ENCODE measurements at places on chromosomes 2 and 18. TPM values are rescaled to one million over a fixed set of nuclear protein-coding genes. Genes with fewer than 3 reads are reported as not detected.

DNA sequence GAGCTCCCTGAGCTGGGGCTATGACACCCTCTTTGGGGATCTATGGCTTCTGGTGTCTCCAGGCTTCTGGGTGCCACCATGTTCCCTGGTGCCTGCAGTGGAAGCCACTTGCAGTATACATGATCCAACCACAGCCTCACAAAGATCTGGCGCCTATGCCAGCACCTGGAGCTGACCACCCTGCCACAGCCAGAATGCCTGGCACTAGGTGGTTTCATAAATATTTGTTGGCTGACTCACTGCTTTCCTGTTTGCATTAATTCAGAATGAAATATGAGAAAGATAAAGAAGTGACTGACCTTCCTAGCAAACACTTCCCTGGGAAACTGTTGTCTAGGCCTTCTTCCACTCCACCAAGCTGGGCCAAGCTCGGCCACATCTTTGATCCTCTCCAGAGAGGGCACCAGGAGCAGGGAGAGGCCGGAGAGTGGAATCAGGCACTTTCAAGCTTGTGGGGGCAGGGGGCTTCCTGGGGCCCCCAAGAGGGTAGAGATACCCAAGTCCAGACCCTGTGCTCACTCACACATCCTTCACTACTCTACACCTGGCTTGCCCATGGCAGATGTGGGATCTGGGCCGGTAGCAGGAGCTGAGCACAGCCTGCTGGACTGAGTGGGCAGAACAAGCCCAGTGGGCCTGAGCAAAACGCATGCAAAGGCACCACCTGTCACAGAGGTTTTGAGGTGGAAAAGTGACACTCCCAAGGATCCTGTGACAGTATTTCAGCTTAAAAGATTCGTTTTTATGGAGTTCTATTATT lies 565.7 kb downstream of the SLC4A3 start:
- no peak for DNase-seq

DNA sequence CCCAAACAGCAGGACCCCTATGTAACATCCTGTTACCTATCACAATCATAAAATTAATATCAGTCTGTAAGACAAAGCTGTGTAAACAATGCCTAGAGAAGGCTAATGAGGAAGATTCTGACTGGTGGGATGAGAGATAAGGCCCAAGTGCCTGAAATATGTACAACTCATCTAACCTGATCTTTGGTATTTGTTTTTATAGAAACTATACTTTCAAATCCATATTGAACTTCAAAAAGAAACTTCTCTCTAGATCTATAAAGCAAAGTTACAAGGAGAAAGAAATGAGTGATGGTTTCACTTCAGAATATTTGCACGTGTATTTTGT lies 36.1 kb upstream of the ITGA4 start:
- DNase-seq, result no peak

- no peak for DNase-seq
Measured at GRCh38 chr2:232290668-232291067, 87.9 kb upstream of the ALPP start.

- no peak for DNase-seq
Measured at GRCh38 chr2:161245261-161245553, 63.0 kb upstream of the PSMD14 start.

DNA sequence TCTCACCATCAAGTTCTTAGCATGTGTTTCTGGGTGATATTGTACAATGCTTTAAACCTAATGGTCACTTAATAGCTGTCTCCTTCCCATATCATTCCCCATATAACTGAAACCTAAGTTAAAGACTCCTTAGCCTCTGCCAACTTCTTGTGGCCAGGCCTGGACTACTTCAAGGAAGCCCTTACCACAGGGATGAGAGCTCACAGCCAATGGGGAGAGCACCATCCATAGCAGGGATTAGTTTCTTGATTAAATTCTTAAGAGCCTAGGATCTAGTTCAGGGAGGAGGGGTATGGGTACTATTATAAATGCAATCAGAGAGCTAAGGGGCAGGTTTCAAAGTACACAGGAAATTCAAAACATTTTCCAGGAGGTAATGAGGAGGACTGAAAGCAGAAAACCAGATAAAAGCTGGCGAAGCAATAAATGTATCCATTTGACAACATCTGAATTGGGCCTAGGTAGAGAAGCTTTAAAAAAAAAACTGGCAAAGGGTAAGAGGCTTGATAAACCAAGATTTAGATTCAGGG lies 34.8 kb upstream of the IHH start:
- no peak for DNase-seq

- DNase-seq, result peak; percentile 9
Measured at GRCh38 chr18:79545736-79546171, 133.8 kb upstream of the CTDP1 start.

DNA sequence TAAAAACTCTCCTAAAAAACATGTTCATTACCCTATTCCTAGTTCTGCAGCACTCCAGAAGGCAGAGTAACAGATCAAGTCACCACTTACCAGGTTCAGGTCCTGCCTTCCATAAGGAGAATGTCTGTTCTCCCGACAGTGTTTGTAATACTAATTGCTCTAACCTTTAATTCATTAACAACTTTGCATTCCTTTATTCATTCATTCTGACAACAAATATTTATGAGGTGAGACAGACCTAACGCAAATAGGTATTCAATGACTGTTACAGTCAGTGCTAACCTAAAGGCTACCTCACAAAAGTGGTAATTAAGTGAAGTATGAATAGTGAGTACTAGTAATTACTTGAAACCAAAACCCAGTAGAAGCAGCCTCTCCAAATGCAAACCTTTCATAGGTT lies 224.0 kb downstream of the AFF3 start:
- DNase-seq, result no peak

GRCh38 chr2:54516842-54517241 lies 60.7 kb downstream of the SPTBN1 start:
- no peak for DNase-seq

LINC00305 gene
- not detected for total RNA-seq

VSNL1 gene
- 0.44 TPM for total RNA-seq

GRCh38 chr2:164760179-164760578 lies 81.4 kb downstream of the COBLL1 start:
- no peak for DNase-seq

AGPS gene
- total RNA-seq, result 45.7 TPM

DNA sequence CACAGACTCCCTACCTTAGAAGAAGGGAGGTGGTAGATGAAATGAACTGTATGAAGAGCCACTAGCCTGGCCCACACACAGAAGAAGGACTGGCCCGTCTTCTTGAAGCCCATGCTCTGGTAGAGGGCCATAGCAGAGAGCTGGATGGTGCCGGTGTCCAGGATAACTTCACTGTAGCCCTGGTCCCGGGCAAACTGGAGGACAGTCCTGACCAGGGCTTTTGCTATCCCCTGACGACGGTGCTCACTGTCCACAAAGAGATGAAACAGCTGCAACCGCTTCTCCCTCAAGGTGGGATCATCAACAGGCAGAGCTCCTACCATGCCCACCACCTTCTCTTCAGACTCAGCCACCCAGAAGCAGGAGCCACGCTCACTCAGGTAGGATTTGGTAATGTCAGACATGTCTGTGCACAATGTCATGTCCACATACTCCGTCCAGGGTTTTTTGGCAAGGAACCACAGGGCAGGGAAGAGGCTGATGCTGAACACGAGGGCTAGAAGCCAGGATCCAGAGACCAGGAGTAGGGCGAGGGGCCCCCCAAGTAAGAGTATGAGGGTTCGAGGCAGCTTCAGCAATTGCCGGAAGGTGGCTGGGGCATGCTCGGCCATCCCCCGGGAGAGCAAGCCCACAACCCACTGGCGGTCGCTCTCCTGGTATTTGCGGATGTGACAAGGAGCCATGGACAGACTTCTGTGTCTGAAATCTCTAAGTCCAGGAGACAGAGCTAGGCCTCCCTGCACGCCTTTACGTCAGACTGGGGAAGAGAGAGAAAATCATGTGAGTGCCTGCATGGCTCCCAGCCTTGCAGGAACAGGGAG lies 1.1 kb downstream of the NAT8 start:
- no peak for DNase-seq

DNA sequence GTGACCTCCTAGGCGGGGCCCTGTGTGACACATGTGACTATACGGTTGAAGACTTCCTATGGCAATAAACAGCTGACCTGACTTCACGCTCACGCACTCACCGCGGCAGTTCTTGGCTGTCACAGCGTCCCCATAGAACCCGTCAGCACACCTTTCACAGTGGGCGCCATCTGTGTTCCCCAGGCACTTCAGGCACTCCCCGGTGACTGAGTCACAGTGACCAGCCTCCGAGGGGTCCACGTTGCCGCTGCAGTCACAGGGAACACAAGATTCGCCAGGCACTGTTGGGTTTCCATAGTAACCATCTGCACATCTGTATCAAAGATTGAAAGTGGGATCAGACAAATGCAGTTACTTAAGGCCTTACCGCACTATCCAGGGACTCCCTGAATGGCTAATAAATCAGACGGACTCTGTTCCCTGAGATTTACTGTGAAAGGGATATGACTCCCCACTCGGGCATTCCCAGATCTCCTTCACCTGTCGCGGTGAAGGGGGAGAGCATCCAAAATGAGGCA lies 94.5 kb downstream of the LAMA1 start:
- no peak for DNase-seq

DNA sequence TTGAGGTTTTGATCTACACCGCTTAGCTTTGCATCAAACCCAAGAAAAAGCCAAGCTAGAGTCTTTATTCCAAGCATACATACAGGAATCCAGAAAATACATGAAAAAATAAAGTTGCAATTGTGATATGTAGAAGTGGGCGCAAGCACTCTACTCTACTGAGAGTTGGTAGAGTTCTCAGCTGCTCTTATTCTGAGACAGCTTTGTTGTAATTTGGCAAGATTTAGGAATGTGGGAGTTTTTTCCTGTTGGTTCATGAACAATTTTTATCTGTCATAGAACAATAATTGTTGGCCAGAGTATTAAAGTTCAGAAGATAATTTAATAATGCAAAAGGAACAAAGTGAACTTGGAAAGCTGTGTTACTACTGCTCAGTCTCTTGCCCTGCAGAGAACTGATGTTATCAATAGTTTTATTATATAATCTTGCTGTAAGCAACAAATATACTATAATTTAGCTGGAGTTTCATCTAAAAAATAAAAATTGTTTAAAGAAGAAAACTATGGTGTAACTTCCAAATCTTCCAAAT lies 302.0 kb upstream of the RND3 start:
- no peak for DNase-seq

DNA sequence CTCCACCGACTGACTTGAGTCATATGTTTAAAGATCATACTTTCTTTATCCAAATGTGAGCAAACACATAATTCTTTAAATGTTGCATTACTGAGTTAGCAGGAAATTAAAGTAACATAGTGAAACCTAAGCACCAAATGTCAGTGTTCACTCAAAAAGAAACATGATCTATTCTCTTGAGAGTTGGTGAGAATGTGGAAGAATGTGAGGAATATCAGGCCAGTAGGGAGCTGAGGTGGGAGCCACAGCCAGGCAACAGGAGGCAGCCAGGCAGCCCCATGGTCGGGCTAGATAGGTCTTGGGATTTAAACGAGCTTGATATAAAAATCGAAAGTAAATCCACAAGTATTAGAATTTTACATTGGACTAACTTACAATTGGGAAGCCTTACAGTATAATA lies 198.1 kb upstream of the SH3BP4 start:
- no peak for DNase-seq

DNA sequence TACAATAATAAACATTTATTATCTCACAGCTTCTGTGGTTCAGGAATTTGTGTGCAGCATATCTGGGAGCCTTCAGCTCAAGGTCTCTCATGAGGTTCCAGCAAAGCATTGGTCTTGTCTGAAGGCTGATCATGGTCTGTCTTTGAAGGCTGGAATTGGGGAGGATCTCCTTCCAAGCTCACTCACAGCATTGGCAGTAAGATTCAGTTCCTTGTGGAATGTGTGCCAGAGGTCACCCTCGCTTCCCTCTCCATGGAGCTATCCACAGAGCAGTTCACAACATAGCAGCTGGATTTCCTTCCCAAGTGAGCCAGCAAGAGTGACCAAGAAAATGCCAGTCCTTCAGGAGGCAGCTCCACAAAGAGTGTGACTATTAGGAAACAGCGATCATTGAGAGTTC lies 202.2 kb upstream of the ST6GAL2 start:
- no peak for DNase-seq

- DNase-seq, result peak; percentile 87
Measured at GRCh38 chr2:120445449-120446143, 99.7 kb downstream of the INHBB start.

- DNase-seq, result no peak
Measured at GRCh38 chr2:237593036-237593435, 2.5 kb upstream of the RAB17 start.

DNA sequence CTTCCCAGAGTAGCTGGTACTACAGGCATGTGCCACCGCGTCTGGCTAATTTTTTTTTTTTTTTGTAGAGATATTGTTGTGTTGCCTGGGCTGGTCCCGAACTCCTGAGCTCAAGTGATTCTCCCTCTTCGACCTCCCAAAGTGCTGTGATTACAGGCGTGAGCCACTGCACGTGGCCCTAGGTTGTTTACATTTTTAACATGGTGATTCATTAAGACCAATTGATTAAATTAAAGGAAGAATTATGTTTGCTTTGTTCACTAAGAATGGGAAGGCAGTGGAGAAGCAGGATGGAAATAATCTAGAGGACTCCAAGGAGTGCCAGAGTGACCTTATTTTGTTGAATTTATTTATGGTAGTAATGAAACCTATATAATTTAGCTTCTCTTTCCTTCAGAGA lies 7.5 kb downstream of the LCLAT1 start:
- DNase-seq, result no peak

- no peak for DNase-seq
Measured at GRCh38 chr2:54570925-54571694, 115.0 kb downstream of the SPTBN1 start.

SOWAHC gene
- total RNA-seq, result 11.8 TPM

SLC38A11 gene
- 20.0 TPM for total RNA-seq

ESPNL gene
- total RNA-seq, result 2.7 TPM

DNA sequence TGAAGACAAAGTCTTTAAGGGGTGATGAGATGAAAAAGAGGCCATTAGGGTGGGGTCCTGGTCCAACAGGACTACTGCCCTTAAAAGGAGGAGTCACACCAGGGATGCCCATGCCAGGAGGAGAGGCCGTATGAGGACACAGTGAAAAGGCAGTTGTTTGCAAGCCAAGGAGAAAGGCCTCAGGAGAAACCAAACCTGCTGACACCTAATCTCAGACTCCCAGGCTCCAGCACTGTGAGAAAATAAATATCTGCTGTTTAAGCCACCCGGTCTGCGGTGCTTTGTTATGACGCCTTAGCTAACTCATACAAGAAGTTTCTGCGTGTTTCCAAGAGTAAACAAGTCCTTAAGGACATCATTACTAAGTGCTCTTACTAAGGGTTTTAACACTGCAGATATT lies 93.6 kb downstream of the DNER start:
- DNase-seq, result no peak

DNA sequence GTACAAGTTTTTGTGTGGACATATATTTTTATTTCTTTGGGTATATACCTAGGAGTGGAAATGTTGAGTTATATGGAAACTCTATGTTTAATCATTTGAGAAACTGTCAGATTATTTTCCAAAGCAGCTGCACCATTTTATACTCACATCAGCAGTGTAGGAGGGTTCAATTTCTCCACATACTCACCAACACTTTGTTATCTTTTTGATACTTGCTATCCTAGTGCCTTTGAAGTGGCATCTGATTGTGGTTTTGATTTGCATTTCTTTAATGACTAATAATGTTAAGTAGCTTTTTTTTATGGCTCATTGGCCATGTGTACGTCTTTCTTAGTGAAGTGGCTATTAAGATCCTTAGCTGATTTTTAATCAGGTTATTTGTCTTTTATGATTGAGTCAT lies 64.7 kb upstream of the SLC8A1 start:
- no peak for DNase-seq

GRCh38 chr2:172806493-172806892 lies 70.8 kb downstream of the RAPGEF4 start:
- peak; percentile 82 for DNase-seq

ADGRF3 gene
- 0.94 TPM for total RNA-seq
